Activated CD4-positive, alpha-beta memory T cell treated with anti-CD3 and anti-CD28 coated beads for 36 hours (primary cell): ENCODE measurements at places on chromosomes 12 and 14. TPM values are rescaled to one million over a fixed set of nuclear protein-coding genes. Genes with fewer than 3 reads are reported as not detected.

CLEC7A gene
- not detected for total RNA-seq

AQP6 gene
- not detected for total RNA-seq

DNA sequence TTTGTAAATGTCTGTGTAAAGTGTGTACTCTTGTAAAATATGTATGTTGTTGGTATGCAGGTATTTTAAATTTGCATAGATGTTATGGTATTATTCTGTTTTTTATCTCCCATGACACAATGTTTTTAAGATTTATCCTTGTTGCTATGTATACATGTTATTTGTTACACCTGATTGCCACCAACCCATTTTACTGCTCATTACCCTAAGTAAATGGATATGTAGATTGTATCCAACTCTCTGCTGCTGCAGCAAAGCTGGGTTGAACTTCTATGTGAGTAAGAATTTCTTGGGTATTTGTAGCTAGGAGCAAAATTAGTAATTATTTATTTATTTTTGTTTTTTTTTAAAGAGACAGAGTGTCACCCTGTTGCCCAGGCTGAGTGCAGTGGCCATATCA is 6.2 kb downstream of the APAF1 start:
- no peak for DNase-seq

- DNase-seq, result peak; percentile 80
These were observed 19.3 kb upstream of the SERPINA6 start for GRCh38 chr14:94342334-94342934.

DNA sequence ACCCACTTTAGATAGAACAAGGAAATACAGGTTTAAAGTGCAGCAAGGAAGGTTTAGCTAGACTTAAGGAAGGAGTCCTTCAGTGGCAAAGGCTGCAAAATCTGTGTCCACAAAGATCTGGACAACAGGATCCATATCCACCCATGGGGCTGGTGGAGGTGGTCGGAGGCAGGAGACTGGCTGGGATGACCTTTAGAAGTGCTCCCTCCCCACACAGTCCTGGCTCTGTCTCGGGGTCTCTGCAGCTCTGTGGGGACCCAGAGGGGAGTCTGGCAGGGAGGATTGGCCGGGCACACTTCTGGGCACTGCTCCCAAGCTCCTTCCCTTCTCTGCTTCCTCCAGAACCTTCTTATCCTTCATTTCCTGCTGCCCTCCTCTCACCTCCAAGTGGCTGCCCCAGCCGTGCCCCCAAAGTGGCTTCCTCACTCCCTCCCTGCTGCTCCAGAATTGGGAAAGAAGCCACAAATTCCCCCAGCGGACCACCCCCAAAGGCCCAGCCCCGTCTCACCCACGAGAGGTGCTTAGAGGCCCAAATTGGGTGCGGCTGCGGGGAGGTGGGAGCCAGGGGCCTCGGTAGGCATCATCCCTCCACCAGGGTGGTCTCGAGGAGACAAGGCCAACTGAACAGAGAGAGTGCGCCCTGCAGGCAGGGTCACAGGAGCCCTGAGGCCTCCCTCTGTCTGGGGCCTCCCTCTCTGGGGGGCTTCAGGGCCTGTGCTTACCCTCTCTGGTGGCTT is 21.9 kb upstream of the PGF start:
- no peak for DNase-seq

- no peak for DNase-seq
These were observed 39.7 kb upstream of the PARP11 start for GRCh38 chr12:3912863-3913262.

DNA sequence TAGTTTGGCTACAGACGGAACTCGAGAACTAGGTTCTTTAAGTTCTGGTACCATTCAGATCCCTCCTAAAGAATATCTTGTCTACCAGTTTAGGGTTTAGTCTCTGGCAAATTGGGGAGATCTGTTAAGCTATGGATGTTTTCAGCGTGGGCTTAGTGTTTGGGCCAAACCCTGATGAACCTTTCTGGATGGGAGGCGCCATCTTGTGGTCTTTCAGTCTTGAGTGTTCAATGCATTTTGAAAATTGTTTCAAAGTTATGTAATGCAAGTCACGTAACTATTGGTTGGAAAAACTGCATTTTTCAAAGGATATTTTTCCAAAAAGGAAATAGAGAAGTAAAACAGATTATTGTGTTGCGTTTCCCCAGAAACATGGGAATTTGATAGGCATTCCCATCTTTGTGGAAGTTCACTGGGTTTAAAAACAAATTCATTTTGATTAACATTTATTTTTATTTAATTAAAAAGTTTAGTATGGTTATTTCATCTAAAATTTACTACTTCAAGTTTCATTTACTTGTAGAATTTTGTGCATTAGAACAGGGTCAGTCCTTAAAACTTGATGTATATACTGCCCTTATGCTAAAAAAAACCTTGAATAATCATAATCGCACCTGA is 169.0 kb downstream of the PRIMA1 start:
- DNase-seq, result peak; percentile 42

DNA sequence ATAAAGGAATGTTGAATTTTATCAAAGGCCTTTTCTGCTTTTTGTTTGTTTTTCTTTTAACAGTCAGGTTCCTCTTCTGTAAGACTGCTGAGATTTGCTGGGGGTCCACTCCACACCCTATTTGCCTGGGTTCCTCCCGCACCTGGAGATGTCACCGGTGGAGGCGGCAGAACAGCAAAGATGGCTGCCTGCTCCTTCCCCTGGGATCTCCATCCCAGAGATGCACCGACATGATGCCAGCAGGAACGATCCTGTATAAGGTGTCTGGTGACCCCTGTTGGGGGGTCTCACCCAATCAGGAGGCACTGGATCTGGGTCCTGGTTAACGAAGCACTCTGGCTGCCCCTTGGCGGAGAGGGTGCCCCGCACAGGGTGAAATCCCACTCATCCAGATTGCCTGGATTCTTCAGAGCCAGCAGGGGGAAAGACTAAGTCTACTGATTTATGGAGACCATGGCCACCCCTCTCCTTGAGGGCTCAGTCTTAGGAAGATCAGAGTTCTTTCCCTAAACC is 244.0 kb upstream of the MDGA2 start:
- no peak for DNase-seq

DNA sequence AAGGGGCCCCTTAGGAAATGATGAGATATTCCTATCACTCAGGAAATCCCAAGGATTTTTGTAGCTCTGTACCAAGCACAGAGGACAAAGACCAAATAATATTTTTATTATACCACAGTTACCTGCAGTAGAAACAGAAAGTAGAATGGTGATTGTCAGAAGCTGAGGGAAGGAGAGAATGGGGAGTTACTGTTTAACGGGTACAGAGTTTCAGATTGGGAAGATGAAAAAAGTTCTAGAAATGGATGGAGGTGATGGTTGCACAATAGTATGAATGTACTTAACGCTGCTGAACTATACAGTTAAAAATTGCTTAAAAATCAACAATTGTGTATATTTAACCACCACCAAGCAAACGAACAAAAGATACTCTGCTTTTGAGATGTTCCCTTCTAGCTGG is 24.1 kb downstream of the FLVCR2 start:
- no peak for DNase-seq

GRCh38 chr12:571795-572531 is 91.3 kb downstream of the NINJ2 start:
- no peak for DNase-seq
